HEK293T (cell line): ENCODE measurements at places on chromosomes 1 and 21.

GRCh38 chr1:211469938-211470529, 21.9 kb downstream of the RD3 start:
- DNase-seq, result peak; percentile 86

DNA sequence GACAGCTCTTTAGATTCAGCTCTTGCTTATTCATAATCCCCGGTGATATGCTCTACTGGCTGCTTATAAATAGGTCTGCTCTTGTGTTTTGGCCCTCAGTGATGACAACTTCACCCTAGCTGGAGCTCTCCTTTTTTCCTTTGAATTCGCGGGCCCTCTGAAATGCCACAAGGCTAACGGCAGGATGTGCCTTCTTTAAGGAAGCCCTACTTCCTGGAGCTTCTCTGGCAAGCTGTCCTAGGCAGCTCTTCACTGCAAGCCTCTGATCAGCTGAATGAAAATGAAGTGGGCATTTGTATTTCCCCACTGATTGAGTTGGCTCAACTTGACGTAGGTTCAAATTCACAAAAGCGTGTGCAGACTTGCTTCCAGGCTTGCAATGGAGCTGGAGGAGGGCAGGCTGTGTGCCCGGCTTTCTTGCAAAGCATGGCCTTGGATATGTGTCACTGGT, 22.2 kb downstream of the SGIP1 start:
- no peak for DNase-seq

- no peak for DNase-seq
Observed at GRCh38 chr1:222769181-222769580, 32.2 kb downstream of the FAM177B start.

GRCh38 chr1:1442069-1442770, 6.7 kb downstream of the VWA1 start:
- no peak for DNase-seq

- no peak for DNase-seq
Observed at GRCh38 chr1:65195495-65196417, 47.8 kb downstream of the AK4 start.
